ENCODE measurements at places on chromosomes 4 and X.

DNA sequence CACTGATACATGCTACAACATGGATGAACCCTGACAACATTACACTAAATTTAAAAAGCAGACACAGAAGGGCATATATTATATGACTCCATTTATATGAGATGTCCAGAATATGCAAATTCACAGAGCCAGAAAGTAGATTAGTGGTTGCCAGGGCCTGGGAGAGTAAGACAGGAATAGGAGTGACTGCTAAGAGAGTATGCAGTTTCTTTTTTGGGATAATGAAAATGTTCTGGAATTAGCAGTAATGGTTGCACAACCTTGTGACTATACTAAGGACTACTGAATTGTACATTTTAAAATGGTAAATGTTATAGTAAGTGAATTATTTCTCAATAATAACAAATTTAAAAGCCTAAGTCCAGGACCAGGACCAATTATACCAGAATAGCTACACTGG, 29.5 kb upstream of the NUP54 start:
- ATAC-seq, result no peak

- no peak for ATAC-seq
These were observed 459.8 kb upstream of the DIPK2B start for GRCh38 chrX:45660477-45660876.

GRCh38 chr4:167715176-167715575, 377.2 kb upstream of the ANXA10 start:
- ATAC-seq, result no peak

GRCh38 chrX:79117078-79117477, 27.4 kb upstream of the GPR174 start:
- no peak for ATAC-seq

DNA sequence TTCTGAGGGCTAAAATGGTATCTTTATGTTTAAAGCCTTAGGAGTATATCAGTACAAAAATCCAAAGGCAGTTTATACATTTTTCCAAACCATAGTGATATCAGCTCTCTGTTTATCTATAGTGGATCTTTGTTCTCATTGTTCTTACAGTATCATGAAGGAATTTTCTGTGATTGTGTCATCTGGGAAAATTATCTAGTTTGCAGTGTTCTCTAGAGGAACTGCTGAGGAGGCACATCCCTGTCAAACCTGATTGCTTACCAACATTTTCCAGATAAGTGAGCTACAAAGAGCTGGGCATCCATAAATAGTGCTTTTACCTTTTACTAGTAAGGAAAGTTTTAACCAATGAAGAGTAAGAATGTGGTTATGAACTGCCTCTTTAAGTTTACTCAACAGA, 44.9 kb upstream of the SLC25A31 start:
- no peak for ATAC-seq

DNA sequence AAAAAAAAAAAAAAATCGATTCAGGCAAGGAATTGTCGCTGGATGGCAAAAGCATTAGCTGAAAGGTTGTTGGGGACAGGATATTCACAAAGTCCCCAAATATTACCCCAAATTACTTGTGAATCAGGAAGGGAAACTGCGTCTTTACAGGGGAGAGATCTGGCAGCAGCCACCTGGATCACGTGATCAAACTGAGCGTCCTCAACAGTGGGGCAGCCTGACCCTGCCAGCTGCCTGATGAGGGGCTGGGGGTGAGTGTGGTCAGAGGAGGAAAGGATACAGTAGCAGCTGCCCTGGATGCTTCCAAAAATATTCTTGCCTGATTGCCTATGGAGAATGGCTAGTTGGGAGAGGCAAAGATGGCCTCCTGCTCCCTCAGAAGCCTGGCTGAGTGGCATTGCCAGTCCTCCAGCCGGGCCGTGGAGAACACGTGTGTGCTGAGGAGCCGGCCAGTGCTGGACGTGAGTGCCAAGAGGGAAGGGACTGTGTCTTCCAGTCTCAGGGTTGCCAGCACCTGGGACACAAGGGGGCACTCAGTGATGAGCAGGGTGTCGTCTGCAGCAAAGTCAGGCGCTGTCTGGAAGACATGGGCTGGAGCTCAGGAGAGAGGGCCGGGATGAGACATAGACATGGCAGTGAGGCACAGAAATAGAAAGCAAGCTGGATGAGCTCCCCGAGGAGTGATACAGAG, 3.0 kb upstream of the LAGE3 start:
- no peak for ATAC-seq

- ATAC-seq, result no peak
These were observed 64.6 kb upstream of the PPP3CA start for GRCh38 chr4:101411926-101412325.

DNA sequence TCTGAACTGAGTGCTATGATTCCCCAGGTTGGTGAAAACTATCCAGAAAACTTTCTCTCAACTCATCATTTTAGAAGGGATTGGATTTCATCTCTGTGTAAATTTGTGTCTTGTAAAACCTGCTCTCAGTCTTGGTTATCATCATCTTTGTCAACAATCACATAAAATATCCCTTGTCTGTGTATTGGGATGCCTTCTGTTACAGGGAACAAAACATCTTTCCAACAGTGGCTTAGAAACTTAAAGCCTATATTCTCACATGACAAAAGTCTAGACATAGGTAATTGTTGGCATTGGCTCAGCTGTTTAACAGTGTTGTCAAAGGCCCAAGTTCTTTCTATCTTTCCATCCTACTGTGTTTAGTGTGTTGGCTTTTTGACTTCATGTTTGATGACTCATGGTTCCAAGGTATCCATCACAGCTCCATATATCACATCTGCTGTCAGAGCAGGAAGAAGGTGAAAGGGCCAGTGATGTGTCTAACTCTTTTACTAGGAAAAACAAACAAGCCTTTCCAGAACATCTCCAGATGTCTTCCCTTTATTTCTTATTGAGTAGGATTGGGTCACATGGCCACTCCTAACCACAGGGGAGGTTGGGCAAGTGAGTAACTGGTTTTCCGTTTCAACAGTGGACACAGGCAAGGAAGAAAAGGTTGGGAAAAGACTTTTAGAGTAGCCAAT, 65.0 kb downstream of the PHEX start:
- peak; percentile 49 for ATAC-seq

DNA sequence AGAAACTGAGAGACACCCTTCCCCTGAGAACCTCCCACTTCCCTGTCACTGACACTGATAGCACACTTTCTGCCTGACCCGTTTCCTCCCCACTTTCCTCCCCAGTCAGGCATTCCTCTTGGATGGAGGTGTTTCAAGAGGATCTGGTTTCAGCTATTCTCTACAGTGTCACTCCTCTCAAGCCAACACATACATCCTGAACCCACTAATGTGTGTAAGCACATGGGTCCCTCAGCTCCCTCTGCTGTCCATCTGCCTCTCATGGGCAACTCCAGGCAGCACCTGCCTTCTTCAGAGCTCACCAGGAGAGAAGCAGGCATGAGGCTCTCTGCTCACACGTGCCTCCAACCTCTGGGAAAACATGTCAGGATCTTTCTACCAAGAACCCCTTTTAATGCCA, 207.6 kb downstream of the NAF1 start:
- no peak for ATAC-seq

DNA sequence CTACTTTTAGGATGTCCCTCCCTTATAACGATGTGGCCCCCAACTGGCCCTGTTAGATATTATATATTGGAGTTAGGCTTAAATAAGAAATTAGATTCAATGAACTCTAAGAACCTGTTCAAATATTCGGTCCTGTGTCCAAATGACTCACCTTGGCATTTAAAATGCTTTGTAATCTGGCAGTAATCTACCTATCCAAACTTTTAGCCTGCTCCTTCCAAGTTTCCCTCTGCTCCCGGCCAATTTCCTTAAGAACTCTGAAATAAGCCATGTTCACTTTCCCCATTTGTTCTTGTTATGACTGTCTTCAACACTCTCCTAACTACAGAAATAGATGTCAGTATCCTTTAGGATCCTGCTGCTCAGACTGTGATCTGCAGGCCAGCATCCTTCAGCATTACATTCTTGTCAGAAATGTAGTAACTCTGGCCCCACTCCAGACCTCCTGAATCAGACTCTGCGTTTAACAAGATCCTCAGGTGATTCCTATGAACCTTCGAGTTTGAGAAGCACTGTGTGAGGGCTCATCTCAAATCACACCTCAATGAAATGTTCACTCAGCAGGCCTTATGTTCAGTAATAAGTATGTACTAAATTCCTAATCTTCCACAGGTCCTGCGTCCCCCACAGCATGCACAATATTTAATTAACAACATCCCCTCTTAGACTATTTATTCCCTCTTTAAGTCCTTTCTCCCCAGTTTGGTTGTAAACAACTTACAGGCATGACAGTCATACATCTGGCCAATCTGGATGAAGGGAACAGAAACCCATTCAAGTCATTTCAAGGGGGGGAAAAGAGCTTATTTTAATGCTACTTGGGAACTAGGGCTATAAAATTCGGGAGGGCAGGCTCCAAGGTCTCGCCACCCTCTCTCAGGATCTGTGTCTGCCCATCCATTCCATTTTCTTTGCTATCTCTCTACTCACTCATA, 3.0 kb downstream of the ATP8A1 start:
- no peak for ATAC-seq

GRCh38 chr4:38804654-38805295, at the start of gene TLR1:
Gene TLR1 (minus strand): TSS chr4:38804791. CDS start chr4:38798831, 5,960 bp downstream.
- no peak for ATAC-seq

DNA sequence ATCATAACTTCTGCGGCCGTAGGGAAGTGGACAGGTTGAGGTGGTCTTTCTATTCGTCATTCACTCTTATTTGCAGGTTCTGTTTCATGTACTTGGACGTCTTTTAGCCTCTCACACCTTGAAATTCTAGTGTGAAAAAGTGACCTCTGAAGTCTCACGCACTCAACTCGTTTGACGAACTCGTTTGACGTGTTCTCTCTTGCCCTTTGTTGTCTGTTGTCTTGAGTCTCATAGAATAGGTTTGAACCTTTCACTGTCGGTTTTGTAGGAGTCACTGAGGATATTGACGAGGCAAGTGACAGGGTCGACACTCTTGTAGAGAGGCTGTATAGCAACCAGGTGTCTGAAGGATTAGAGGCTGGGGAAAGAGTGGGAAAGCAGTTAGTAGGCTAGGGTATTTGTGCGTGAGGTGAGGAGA, 1.1 kb upstream of the PGRMC2 start:
- no peak for ATAC-seq

GRCh38 chr4:148007792-148008191, 275.9 kb downstream of the ARHGAP10 start:
- peak; percentile 9 for ATAC-seq

DNA sequence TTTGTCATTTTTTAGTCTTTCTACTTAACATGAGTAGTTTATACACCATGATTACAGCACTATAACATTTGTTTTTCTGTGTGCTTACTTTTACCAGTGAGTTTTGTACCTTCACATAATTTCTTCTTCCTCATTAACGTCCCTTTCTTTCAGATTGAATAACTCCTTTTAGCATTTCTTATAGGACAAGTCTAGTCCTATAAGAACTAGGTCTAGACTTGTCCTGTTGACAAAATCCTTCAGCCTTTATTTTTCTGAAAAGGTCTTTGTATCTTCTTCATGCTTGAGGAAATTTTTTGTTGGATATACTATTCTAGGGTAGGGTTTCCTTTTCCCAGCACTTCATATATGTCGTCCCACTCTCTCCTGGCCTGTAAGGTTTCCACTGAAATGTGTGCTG, 253.3 kb upstream of the ARHGAP24 start:
- ATAC-seq, result no peak

DNA sequence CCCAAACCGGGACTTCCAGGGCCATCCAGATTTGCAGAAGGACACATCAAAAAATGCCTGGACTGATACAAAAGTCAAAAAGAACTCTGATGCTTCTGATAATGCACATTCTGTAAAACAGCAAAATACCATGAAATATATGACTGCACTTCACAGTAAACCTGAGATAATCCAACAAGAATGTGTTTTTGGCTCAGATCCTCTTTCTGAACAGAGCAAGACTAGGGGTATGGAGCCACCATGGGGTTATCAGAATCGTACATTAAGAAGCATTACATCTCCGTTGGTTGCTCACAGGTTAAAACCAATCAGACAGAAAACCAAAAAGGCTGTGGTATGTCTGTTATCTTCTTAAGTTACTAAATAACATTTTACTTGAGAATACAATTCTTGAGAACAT, 9.2 kb downstream of the PLK4 start:
- ATAC-seq, result no peak

DNA sequence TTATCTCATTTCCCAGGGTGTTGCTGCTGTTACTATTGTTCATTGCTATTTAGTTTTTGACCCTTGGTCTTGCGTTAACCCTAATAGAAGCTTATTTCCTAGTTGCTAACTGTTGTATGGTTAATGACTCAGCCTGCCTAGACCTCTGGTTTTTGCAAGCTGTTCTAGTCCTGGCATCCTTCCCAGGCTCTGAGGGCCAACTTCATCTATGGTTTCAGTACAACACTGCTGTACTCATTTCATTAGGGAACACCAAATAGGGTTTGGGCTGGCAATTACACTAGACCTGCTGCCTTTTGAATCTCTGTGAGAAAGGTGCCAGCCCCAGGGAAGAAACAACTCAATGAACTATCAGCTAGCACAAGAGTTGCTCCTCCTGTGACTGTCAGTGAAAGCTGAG, 59.6 kb downstream of the DCX start:
- ATAC-seq, result no peak

- no peak for ATAC-seq
These were observed 60.0 kb downstream of the TIGD2 start for GRCh38 chr4:89171176-89171805.

- no peak for ATAC-seq
These were observed 37.5 kb upstream of the BRS3 start for GRCh38 chrX:136450050-136450830.
